ENCODE measurements at places on chromosomes 11 and 22.
A peak's percentile ranks its signal among the peaks of the same experiment; 100 is the strongest.

- no peak for DNase-seq
Observed at GRCh38 chr11:118060869-118061268, 16.0 kb upstream of the TMPRSS4 start.

DNA sequence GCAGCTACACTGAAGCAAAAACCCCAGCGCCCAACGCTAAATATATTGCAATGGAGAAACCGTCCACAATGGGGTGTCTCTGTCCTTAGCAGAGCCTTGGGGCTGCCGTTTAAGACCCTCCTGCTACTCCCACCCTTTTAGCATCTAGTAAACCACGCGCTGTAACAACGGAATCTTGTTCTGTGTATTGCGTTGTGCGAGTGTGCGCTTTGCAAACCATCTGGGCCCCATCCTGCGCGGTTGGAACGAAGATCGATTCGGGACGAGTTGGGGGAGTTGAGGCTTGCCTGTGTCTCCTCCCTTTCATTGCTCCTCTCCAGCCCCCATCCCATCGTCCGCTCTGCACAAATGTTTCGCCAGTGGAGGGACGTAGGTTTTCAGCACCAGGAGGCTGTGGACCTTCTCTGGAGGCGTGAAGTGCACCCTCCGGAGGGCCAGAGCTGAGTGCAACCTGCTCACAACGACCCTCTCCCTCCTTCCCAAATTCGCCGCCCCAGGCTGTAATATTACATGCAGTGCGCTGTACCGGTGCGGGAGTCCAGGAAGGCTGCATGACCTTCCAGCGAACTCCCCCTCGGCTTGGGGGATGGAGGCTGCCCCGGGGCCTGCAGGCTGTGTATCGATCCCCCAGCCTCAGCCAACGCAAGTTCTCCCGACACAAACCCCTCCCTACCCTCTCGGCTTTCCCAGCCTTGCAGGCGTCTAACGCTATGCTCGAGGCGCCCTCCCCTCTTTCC lies 1.6 kb upstream of the KMT2A start:
- peak; percentile 33 for DNase-seq

DNA sequence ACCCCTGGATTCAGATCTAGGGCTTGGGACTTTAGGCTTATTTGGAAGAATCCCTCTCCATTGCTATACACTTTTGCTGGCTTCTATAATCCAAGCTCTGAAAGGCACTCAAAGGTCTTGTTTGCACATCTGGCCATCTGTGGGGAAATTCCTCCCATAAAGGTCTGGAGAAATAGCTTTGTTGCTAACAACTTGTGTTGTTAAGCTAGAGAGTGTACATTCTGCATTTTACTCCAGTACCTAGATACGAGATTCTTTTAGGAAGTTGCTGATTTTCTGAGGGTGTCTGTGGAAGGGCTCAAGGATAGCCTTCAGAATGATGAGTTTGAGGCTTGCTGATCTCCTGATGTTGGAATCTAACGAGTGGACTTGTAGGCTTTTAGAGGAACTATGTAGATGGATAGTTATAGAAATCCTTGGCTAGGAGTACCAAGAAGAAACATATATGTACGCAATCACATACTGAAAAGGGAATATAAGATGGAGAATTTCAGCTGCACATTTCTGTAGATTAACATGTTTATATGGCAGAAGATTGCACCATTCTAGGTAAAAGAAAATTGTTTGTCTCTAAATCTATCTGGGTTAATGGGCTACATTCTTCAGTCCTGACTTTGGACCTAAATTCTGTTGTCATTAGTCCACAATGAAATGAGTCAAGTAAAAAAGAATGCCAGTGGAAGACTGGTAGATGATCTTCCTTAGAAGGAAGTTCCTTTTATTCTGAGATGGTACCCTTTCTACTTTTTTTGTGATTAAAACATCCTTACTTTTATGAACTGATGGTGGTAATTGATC lies 51.0 kb downstream of the UBASH3B start:
- DNase-seq, result no peak

DNA sequence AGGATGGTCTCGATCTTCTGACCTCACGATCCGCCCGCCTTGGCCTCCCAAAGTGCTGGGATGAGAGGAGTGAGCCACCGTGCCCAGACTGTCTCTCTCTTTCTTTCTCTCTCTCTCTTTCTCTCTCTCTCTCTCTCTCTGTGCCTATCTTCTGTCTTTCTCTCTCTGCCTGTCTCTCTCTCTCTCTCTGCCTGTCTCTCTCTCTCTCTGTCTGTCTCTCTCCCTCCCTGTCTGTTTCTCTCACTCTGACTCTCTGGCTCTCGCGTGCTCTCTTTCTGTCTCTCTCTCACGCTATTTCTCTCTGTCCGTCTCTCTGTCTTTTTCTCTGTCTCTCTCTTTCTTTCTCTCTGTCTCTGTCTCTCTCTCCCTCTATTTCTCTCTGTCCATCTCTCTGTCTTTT lies 3911.2 kb upstream of the OR11H1 start:
- DNase-seq, result no peak

- no peak for DNase-seq
Observed at GRCh38 chr11:41118521-41118920, 340.9 kb downstream of the LRRC4C start.

GRCh38 chr22:35900483-35901168 lies 128.0 kb downstream of the RBFOX2 start:
- DNase-seq, result no peak

GRCh38 chr11:22456993-22457762 lies 119.0 kb downstream of the SLC17A6 start:
- DNase-seq, result no peak

GRCh38 chr22:49481659-49482399 lies 345.8 kb downstream of the BRD1 start:
- DNase-seq, result no peak

GRCh38 chr11:102111787-102112508 lies 1.7 kb downstream of the YAP1 start:
- no peak for DNase-seq

DNA sequence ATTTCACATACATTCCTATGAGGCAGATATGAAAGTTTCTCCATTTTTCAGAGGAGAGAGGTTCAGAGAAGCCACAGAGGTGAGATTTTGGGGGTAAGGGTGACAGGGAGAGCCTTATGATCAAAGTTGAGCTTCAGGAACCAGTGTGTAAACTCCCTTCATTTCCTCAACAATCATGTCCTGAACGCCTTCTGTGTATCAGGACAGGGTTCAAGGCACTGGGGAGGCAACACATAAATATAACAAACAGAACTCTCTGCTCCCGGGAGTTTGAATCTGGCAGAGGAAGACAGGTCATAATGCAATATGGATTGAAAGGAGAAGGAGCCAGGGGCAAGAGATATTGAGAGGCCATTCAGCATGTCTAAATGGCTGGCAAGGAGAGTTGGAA lies 28.0 kb downstream of the AMOTL1 start:
- DNase-seq, result no peak

DNA sequence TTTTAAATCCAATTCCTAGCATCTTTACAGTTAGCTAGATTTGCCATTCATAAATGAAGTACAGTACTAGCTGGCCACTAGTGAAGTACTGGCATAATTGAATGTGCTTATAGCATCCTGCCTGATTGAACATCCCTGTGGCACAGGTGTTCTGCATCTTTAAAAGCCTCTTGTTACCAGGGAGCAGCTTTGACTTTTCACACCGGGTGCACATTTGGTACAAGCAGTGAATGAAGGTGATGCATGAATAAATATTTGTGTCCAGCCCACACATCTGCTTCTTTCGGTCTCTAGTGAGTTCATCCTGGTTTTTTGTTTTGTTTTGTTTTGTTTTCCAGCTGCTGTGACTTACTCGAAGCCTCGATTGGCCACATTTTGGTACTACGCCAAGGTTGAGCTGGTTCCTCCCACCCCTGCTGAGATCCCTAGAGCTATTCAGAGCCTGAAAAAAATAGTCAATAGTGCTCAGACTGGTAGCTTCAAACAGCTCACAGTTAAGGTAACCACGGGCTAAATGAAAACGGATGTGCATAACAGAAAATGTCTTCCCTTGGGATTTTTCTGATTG lies 5.3 kb downstream of the ATP5MG start:
- DNase-seq, result no peak

GRCh38 chr11:72989727-72990126 lies 152.4 kb downstream of the FCHSD2 start:
- DNase-seq, result no peak

- no peak for DNase-seq
Observed at GRCh38 chr11:10666556-10667520, 26.7 kb downstream of the IRAG1 start.

- DNase-seq, result no peak
Observed at GRCh38 chr22:26399289-26399688, 29.8 kb upstream of the ASPHD2 start.

- peak; percentile 68 for DNase-seq
Observed at GRCh38 chr22:20205964-20206708, 55.3 kb upstream of the CCDC188 start.

- no peak for DNase-seq
Observed at GRCh38 chr11:131025020-131025419, 108.7 kb upstream of the SNX19 start.

GRCh38 chr22:25051983-25052710 lies 99.6 kb downstream of the KIAA1671 start:
- no peak for DNase-seq

- DNase-seq, result no peak
Observed at GRCh38 chr22:23375031-23375827, 194.9 kb downstream of the BCR start.

GRCh38 chr11:117855912-117856651 lies 20.4 kb downstream of the FXYD6 start:
- DNase-seq, result no peak

GRCh38 chr11:86068951-86069407 lies at the start of gene PICALM:
Gene PICALM, minus strand, starts transcription at chr11:86069084. Its CDS starts 304 bp downstream, at chr11:86068780.
- DNase-seq, result peak; percentile 97

DNA sequence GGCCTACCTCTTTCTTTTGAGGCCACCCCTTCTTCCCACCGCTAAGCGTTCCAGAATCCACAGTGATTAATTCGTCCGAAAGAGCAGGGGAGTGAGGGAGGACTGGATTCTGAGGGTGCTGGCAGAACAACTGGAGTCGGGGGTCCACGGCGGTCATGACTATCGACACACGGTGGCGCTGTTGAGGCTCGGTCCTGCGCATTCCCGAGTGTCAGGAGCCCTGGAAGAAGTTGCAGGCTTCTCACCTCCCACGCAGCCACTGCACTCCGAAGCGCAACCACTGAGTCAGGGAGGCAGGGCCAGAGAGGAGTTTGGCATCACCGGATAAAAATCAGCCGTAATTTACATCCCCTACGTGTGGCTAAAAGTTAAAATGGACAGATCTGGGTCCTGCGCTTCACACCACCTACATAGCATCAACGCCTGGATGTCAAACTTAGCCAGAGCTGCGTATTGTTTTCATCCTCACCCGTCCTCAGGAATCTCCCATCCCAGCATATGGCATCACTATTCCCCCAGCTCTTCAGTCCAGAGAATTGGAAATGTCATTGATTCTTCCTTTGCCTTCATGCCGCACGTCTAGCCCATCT lies 10.7 kb upstream of the CTSF start:
- DNase-seq, result peak; percentile 83

GRCh38 chr11:119153049-119153818 lies 4.4 kb downstream of the ABCG4 start:
- no peak for DNase-seq

DNA sequence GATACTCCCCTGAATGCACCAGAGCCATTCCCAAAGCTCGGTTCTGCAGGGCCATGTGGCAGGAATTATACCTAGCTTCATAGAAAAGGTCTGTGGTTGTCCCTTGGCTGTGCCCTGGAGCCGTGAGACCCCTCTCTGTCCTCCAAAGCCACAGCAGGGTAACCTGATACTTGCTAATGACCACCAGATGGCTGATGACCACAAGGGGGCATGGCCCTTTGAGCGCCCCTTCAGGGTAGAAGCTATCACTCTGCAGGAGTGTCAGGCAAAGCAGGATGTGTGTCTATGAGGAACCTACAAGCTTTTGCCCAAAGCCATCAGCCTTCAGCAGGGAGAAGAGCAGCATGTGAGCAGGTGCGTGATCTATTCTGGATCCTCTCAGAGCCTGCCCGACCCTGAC lies 95.3 kb downstream of the NTM start:
- DNase-seq, result no peak
